T-helper 2 cell (primary cell): ENCODE measurements at places on chromosomes 2 and 18.

DNA sequence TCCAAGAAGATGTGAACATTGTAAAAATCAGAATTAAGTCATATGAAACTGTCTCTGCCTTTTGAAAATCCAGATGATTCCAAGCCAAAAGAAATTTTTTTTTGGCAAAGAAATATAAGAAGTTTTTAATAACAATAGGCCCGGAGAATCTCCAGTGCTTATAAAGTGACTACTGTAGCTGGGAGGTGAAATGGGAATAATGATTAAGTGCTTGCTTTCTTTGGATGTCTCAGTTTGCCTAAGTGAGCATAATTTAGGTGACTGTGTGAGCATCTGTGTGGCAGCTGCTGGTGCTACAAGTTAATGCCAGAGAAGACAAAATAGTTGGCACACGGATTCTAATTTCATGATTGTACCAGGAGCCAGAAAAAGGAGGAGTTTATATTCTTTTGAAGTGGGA lies 185.0 kb downstream of the LTBP1 start:
- no peak for DNase-seq

DNA sequence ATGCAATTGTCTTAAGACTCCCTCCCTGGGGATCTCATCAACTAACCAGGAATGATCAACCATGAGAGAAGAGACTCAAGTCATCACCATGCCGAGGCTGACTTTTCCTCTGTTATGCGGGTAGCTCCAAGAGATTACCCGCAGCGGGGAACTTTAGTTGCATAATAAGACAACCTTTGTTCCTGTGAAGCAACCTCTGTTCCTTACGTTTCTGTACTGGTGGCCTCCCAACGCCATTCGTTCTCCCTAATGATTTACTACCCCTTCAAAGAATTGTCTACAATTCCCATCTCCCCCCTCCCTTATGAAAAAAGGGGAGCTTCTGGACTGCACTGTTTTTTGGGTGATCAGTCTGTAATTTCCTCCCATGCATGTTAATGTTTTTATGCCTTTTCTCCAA lies 66.1 kb upstream of the LRPPRC start:
- no peak for DNase-seq

DNA sequence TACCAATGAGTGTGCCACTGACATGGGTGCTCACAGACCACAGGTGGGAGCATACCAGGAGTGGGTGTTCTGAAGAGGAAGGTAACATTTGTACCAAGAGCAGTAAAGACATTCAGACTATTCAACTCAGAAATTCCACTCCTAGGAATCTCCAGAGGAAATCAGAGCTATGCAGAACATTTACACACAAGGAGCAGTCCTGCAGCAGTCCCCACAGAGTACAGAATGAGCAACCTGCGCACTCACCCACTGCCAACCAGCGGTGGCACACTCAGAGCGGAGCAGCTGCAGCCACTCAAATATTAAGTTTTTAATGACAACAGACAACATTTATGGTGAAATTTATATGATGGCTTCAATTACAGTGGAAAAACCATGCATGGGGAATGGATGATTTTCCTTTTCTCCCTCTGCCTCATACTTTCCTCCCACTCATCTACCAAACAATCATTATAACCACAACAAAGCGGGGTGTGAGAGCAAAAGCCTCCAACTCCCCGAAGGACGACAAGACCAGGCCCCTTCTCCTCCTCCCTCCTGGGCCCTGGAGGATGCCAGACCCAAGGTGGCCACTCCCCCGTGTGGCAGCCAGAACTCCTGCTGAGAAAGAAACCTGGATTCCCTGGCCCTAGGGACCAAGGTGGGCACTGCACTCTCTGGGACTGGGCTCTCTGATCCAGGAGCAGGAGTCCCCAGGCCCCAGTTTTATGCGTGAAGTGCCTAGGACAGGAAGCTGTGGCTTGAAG lies 5.4 kb downstream of the HS6ST1 start:
- no peak for DNase-seq

GRCh38 chr18:74303936-74304335 lies 11.7 kb upstream of the C18orf63 start:
- no peak for DNase-seq

- DNase-seq = no peak
Observed at GRCh38 chr2:37541516-37541915, 129.9 kb downstream of the CDC42EP3 start.

DNA sequence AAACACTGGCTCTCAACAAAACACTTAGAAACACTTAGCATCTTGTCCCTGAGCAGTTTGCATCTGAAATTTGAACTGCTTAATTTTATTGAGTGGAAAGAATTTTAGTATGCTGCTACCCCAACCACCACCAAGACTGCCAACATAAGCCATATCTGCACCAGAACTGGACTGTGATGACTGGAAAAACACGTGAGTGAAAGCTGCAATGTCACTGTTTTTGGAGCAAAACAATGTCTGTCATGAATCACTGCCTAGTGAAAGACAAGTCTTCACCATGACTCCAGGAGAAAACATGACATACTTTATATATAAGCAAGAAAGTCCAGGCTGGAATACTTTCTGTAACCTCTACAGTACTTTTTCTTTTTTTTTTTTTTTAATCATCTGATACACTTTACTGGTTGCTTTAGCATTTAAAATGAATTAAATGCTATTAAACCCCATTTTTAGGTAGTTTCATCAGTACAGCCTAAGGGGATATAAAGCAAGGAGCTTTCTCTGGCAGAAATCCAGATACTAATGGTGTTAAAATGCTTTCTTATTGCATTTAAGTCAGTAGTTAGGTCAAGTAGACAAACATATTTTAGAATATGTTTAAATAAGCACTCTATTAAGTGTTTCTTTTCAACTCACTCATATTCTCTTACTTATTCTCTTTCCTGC lies 2129.4 kb upstream of the PIK3C3 start:
- DNase-seq = no peak

- no peak for DNase-seq
Observed at GRCh38 chr2:239636808-239637207, 236.0 kb upstream of the HDAC4 start.

DNA sequence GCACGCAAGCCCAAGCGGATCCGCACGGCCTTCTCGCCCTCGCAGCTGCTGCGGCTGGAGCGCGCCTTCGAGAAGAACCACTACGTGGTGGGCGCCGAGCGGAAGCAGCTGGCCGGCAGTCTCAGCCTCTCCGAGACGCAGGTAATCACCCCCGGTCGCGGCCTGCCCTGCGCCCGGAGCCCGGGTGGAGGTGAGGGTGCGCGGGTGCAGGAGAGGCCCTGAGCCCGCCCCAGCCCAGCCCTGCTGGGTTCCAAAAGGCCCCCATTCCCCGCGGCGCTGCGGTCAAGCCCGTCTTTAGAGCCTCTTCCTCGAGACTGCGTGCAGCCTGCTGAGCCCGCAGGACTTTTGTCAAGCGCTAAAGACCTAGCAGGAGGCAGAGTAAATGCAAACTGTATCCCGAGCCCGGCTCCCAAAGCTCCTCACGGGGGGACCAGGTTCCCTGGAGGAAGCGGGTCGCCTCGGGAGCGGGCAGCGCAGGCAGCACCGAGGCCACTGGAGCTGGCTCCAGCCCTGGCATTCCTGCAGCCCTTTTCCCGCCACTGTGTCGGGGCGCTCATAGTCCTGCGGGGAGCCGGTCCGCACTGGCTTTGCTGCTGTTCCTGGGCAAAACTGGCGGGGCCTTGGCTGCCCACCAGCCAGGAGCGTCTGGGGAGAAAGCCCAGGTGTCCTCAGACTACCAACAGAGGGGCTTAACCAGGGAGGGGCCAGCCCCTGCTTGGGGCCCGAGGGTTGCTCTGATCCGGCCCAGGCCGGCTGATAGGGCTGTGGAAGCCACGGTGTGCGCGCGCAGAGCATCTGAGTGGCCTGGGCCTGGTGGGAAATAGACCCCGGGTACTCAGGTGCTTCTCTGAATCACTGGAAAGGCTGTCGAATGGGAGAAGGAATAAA lies 7.3 kb downstream of the EMX1 start:
- peak; percentile 56 for DNase-seq

DNA sequence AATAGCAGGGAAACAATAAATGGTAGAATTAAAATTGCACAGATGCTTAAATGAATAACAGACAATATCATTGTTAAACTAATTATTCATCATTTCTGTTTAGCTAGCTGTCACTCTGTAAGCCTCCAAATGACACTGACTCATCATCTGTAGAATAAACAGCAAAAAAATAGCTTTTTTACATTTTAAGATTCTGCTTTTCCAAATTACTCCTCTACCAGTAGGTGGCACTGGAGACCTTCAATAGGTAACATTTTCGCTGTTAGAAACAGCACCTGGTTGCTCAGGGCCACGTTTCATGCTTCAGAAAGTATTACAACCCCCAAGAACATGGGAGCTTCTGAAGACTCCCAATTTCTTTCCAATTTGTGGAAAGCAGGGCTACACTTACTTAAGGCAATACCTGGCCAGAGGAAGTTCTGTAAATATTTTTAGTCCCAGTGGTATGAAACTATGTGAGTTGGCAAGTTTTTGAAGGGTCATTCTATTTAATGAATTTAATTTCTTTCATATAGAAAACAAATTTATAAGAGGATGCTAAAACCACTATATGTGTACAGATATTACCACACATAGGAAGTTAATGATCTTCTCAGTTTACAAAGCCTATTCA lies 45.4 kb downstream of the TTN start:
- peak; percentile 61 for DNase-seq

GRCh38 chr2:181774685-181775084 lies 94.4 kb upstream of the NEUROD1 start:
- DNase-seq = no peak

- no peak for DNase-seq
Observed at GRCh38 chr2:75458201-75458600, 102.5 kb downstream of the EVA1A start.

DNA sequence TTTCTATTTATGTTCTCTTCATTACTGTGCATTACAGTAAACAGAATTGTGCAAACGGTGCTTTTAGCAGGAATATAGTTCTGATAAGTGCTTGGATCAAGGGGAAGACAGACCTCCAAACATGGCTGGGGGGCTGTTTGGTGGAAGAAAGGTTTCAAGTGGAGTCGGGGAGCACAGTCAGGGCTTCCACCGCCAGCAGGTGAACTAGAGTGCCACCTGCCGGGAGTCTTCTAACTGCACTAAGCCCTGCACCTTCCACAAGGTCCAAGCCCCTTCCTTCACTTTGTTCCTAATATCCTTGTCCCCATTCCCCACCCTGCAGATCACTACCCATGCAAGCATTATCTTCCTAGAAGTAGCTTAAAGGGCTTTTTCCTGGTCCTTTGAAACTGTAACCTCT lies 11.1 kb downstream of the ONECUT2 start:
- no peak for DNase-seq

DNA sequence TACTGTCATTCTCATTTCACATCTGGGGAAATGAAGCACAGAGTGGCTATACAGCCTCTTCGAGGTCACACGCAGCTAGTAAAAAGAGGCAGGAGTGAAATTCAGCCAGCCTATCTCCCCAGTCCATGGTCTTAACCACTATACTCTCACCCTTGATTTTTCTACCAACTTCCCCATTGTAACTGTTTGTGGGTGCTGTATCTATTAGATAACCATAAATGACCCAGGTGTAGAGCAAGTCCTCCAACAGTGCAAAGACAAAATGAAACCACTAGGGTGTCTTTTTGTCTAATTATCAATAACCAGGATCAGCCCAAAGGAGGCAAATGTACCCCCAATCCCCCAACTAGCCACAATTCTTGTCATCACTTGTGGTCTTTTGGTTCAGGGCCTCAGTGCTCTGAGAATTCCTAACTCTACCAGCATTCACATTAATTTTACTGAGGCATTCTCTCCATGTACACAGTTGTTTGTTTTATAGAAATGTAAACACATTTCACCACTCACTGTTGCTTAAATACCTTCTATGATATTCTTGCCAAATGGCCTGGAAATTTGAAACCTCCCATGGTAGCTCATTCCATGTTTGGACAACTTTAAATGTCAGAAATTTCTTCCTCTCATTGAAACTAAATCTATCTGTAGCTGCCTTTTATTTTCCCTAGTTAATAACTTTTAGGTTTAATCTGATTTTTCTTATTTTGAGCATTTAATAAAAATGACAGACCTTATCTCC lies 58.7 kb downstream of the SLC40A1 start:
- DNase-seq = no peak

GRCh38 chr18:634551-635045 lies 22.9 kb upstream of the TYMS start:
- no peak for DNase-seq

GRCh38 chr2:120809609-120810440 lies 74.2 kb downstream of the GLI2 start:
- no peak for DNase-seq

DNA sequence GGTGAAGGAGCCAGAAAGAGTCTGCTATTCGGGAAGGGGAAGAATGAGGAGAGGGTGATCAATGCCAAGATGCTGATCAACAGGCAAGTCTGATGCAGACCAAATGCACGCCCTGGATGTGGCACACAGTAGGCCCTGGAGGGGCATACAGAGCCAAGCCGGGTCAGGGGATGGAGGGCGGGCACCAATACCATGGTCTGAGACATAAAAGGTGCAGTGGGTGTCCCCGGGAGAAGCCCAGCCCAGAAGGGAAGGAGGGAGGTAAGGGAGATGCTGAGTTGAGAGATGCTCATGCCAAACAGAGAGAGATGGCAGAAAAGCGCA lies 66.6 kb upstream of the ID2 start:
- DNase-seq = no peak

DNA sequence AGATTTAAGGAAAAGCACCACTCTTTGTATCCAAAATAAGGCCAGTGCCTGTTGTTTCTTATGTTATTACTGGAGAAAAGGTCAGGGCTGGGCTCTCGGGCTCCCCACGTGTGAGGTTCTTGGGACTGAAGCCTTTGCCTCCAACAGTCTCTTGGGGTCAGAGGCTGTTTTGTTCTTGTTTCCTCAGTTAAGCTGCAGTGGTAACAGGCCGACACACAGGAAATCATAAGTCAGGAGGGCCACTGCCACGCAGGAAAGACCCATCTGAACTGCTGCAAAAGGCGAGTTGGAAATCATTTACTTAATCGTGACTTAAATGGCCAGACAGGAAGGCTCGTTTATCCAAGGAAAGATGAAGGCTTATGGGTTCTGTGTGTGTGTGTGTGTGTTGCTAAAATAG lies 30.3 kb upstream of the IL37 start:
- no peak for DNase-seq

DNA sequence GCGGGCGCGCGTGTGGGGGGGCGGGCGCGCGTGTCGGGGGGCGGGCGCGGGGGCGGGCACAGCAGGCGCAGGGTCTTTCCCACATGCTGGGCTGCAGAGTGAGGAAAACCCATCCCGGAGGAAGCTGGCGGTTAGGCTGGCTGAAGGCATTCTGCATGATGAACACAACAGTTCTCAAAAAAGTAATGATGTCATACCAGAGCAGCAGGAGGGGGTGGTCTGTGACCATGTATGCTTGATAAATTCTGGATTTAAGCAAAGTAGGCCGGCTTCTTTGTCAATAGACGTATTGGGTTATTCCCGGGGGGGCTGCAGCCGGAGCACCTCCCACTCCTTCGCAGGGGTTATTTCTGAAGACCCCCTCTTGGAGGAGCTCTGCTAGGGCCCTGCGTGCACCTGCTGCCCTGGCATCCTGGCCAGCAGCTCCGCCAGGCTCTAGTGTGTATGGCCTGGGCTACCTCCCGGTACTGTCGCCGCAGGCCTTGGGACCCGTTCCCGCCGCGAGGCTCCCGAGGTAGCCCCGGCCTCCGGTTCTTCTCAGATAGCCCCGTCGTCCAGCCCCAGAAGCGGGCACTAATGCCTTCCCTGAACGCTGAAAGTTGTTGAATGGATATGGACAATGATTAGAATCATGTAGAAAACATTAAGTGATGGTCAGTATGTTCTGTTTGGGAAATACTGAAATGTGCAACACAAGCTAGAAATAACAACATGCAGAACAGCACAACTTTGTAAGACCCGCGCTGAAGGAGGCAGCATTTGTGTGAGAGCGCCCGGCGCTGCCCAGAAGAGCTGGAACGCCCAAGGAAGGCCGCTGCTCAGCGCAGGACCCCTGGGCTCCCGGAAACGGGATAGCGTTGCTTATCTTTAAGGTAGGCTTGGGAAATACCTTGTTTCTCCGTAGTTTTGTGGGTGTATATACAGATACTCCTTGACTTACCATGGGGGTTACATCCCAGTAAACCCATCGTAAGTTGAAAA lies 101.4 kb upstream of the RAB6C start:
- no peak for DNase-seq
